ENCODE measurements at places on chromosomes 1 and 21.

DNA sequence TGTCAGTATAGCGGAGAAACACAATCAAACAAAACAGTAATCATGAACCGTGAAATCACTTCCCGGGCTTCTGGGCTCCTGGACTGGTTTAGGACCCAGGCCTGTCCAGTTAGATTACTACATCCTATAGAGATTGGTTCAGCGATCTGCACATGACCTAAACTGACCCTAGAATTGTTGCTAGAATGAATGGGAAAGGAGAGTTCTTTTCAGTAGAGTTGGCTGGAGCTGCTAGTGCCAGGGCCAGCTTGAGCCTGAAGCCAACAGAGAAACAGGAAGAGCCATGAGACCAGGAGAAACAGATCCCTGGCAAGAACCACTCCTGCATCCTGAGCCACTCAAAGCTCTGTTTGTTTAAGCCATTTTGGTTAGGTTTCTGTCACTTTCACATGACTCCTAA is 474.3 kb upstream of the C1orf87 start:
- no peak for DNase-seq

GRCh38 chr1:61125263-61125662 is 42.9 kb downstream of the NFIA start:
- no peak for DNase-seq

DNA sequence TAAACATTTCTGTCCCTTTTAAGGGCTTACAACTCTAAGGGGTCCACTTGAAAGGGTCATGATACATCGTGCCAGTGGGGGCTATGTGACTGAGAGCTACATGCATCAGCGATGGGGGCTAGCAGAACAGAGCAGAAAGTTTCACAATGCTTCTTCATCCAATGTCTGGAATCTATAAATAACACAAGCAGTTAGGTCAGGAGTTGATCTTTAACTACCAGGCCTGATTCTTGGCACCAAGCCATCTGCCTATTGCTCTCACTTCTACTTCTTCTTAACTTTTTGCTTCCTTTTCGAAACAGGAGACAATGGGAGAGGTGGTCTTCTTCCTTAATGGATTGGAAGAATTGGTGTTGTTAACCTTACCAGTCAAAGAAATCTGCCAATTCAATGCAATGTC is 410.0 kb downstream of the TGFB2 start:
- DNase-seq, result no peak

- DNase-seq, result peak; percentile 57
Measured at GRCh38 chr1:227893300-227893948, 54.3 kb downstream of the WNT9A start.

Measured in cardiac septum (tissue), 1 donor.